ENCODE measurements at places on chromosomes 1 and 21.

DNA sequence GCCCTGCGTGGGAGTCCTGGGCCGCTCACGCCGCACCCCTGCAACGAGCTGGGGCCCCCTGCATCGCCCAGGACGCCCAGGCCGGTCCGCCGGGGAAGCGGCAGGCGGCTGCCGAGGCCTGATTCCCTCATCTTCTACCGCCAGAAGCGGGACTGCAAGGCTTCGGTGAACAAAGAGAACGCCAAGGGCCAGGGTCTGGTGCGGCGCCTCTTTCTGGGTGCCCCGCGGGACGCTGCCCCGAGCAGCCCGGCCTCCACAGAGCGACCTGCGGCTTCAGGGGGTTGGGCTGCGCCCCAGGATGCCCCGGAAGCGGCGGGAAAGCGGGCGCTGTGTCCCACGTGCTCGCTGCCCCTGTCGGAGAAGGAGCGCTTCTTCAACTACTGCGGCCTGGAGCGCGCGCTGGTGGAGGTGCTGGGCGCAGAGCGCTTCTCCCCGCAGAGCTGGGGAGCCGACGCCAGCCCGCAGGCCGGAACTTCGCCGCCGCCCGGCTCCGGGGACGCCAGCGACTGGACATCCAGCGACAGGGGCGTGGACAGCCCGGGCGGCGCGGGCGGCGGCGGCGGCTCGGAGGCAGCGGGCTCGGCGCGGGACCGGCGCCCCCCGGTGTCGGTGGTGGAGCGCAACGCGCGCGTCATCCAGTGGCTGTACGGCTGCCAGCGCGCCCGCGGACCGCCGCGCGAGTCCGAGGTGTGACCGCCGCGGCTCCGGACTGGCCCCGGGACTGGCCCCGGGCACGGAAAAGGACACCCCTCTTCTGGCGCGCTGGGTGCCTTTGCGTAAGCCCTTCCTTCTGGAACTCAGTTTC lies 2.7 kb downstream of the FAM110D start:
- DNase-seq, result no peak

GRCh38 chr1:24707687-24708086 lies 37.6 kb upstream of the CLIC4 start:
- no peak for DNase-seq

GRCh38 chr21:28832013-28832714 lies 160.5 kb downstream of the LTN1 start:
- DNase-seq, result no peak

DNA sequence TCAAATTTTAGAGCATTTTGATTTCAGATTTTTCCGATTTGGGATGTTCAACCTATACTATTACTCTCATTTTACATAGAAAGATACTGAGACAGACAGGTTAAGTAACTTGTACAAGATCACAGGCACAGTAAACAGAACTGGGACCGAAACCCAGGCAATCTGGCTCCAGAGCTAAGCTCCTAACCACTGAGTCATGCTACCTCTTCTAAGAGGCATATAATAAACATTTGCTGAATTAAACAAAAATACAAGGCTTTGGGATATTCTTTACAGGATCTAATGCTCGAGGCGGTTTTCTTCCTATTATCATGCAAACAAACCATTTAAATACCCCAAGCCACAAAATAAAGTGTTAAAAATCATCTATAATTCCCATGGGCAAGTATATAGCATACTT lies 50.3 kb downstream of the MCOLN2 start:
- DNase-seq, result no peak

- DNase-seq, result no peak
These were observed 100.5 kb upstream of the NEK7 start for GRCh38 chr1:198056255-198056654.

DNA sequence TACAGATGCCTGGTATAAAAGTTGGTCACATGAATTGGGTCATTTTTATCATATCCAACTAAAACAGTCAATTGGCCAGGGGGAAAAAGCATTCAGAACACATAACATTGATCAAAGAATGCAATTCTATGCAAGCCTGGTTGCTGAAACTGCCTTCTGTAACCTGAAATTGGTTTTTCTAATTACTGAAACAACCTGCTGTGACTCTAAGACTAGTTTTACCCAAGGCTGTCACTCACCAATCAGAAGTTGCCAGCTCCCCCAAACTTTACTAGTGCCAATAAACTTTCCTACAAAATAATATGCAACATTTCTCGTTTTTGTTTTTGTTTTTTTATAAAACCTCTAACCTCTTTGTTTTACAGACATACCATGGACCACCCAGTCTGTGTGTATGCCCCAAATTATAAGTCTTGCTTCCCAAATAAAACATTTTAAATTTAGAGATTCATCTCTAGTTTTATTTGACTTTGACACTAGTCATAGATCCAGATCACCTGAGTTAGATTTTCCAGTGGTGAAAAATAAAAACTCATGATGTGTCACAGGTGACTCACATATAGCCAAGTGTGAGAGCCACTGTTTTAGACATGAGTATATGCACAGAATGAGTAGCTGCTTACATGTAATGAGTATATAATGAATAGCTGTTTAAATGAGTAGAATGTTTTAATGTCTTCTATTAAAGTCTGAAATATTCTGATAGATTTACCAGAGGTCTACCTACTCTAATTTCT lies 64.2 kb upstream of the CR2 start:
- no peak for DNase-seq

GRCh38 chr1:15426492-15427279 lies 11.6 kb upstream of the CTRC start:
- no peak for DNase-seq

DNA sequence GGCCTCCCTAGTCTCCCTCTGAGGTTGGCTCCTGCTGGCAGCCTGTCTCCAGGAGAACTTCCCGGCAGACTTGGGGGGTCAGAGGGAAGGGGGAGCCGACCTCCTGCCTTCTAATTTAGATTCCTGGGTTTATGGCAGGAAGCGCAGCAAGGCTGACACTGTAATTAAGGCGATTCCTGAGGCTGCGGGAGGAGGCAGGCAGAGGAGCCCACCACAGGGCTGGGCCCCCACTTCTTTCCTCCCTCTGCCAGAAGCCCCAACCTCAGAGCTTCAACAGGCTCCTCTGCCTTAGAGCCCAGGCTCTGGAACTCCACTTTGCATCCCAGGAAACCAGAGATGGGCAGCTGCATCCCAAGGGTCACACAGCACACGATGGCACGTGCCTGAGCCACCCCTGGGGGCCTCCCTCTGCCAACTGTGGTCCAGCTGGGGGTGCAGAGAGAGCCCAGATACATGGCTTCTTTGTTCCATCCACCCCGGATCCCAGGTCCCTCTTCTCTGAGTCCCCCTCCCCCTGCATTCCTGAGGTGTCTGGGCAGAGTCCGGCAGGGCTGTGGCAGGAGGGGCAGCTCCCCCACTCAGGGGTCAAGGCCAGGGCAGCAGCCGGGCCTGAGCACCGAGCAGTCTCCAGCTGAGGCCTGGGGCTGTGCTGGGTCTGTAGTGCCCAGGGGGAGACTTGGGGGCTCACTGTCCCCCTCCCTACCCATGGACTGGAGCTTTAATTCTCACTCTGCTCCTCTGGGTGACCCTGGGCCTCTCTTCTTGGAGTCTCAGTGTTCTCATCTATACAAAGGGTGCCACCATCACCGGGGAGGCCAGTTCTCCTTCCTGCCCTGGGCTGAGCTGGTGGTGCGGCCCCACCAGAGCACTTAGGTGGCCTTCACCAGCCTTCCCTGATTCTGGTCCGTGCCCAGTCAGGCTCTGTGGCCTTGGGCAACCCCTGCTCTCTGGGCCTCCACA lies 39.4 kb upstream of the FAM131C start:
- no peak for DNase-seq

- no peak for DNase-seq
These were observed 1.6 kb downstream of the ALX3 start for GRCh38 chr1:110068646-110069403.

GRCh38 chr1:155910621-155911121 lies 478 bp downstream of the RIT1 start:
- no peak for DNase-seq

- DNase-seq, result no peak
These were observed 22.8 kb downstream of the SLC9C2 start for GRCh38 chr1:173580071-173580470.

DNA sequence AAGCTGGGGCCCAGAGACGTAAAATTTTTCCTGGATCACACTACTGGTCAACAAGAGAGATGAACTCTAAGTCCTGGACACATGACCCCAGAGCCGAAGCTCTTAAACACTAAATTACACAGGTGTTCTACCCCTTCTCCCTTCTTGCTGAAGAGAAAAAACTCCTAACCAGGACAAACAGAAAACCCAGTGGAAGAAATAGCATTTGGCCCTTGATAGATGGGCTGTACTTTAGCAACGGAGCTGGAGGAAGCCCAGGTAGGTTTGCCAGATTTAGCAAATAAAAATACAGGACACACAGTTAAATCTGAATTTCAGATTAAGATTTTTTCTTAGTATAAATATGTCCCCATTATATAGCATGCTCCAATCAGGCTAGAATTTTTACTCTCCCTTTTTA lies 72.7 kb downstream of the DIRAS3 start:
- no peak for DNase-seq

- no peak for DNase-seq
These were observed 165.9 kb downstream of the ADGRL4 start for GRCh38 chr1:78840453-78841271.

DNA sequence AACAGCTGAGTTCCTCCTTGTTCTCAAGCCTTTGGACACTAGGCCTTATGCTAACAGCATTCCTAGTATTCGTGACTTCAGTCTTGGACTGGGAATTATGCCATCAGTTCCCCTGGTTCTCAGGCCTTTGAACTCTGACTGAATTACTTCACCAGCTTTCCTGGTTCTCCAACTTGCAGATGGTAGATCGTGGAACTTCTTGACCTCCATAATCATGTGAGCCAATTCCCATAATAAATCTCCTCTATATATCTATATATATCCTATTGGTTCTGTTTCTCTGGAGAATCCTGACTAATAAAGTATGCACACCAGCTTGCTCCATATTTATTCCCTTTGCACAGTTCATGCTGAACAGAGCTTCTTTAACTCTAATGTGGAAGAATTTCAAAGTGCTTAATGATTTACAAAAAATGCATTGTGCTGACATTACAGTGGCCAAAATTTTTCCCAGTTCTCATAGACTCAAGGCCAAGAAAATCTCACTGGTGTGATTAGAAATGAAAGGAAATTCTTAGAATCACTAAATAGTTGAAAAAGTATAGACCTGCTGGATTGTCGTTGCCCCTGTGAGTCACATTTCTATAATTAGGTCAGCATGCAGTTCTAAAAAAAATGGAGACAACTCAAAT lies 462.9 kb upstream of the ADAMTS5 start:
- no peak for DNase-seq

DNA sequence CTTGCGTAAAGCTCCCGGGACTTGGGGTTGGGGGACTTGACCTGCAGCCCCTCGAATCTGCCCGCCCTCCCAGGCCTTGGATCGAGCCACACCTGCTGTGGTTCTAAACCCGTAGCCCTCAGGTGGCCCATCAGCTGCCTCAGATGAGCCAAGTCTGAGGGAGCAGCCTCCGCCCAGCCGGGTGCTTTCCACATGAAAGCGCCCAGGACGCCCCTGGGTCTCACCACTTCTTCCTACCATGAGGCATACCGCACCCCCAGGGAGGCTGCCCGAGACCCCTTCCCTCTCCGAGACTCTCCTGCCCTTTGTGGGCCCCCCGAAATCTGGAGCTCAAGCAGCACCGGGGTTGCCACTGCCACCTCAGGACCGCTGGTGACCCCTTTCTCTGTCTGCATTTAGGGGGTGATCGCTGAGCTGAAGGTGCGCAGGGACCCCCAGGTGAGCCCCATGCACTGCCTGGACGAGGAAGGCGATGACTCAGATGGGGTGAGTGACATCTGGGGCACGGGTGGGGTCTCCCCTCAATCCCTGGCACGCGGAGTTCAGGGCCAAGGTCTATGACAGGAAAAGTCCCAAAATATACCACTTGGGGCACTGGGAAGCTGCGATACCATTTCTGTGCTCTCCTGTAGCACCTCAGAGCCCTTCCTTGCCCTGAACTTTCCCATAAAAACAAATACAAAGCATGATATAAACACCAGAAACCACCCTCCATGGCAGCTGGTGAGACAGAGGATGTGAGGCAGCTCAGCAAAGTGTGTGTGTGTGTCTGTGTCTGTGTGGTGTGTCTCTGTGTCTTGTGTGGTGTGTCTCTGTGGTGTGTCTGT lies 68.5 kb downstream of the SLC19A1 start:
- no peak for DNase-seq

DNA sequence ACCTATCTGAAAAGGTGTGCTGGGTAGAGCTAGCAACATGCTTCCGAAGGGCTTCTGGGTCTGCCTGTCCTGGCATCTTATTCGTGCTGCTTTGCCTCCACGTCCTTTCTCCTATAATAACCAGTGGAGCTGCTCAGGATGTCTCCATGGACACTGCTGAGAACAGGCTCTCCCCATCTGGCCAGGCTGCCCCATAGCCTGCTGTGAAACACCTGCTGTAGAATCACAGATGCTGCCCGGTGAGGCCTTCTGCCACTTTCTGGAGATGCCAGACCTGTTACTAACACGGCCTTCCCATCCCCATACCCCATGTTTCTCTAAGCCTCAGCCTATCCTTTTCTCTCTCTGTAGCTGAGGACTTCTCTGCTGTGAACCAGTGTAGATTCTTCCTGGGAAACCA lies 120.5 kb downstream of the IER5 start:
- no peak for DNase-seq

DNA sequence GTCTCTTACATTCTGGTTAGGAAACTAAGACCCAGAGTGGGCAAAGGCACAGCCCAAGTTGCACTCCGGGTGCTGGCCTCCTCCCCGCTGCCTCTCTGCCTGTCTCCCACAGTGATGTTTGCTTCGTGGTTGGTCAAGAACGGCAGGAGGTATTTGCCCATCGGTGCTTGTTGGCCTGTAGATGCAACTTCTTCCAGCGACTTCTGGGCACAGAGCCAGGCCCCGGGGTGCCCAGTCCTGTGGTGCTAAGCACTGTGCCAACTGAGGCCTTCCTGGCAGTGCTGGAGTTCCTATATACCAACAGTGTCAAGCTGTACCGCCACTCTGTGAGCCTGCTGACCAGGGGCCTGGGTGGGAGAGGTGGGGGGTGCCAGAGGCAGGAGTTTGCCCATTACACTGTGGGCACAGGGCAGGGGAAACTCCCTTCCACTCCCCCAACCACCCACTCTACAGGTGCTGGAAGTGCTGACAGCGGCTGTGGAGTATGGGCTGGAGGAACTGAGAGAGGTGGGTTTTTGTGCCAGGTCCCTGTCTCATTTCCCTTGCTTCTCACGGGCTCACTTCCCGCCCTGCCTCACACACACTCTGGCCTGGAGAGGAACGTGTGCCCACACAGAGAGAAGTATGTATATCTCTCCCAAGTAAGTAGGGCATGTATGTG lies 1.9 kb downstream of the BTBD19 start:
- DNase-seq, result no peak

All from effector CD8-positive, alpha-beta T cell (primary cell).